ENCODE measurements at places on chromosomes 1 and 21.
A peak's percentile ranks its signal among the peaks of the same experiment; 100 is the strongest.

DNA sequence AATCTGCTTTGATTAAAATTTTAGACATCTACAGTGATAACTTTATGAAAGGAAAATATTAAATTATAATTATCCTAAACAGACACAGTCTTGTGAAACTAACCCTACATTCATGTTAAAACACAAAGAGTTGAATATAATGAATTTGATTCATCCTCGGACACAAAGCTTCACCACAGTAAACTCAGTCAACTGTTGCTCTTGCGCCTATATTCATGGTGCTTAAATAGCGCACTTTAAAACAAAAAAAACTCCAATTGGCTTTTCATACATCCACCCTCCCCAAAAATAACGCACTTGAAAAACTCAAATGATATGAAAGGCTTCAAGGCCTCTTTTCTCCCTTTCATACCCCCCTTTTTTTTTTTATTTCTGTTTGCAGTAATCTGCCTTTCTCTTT is 260.3 kb downstream of the FAF1 start:
- DNase-seq = no peak

GRCh38 chr1:198156111-198156744 is 570 bp upstream of the NEK7 start:
- peak; percentile 85 for DNase-seq

DNA sequence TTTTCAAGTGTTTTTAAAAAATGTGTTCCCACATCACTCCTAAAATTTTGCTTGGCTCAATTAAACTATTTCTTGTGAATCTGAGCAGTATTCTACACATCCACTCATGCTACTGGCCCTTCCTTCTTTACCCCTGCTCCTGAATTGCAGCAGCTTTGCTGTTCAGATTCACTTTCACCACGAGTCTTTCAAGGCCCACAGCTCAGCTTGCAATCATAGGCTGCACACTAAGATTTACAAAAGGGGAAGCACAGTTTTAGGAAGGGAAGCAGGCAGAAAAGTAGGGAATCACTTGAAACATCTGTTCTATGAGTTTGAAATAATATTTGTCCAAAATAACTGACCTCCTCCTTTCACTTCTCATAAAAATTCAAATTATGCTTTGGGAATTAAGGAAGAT is 70.9 kb upstream of the EDEM3 start:
- no peak for DNase-seq

DNA sequence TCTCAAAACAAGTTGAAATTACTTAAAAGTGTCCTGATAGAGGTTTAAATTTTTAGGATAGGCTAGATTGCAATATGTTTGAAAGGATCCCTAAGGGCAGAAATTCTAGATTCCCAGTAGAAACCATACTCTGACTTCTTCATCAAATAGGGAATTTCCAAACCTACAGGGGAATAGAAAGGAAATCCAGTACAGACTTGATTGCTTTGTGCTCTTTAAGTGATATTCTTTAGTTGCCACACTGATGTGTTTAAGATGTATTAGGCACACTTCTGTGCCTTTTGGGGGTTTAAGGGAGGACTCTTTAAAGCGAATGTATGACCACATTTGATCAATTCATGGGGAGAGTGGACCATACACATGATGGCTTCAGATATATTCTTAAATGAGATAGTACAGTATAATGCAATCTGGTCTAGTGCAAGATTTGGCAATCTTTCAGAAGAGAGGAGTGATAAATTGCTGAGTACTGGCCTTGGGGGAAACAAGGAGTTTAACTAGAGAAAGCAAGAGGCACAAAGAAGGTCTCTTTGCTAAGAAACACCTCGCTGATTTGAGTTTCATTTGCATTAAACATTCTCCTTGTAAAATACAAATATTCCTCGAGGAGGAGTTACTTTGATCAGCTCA is 268.8 kb upstream of the NR5A2 start:
- no peak for DNase-seq

DNA sequence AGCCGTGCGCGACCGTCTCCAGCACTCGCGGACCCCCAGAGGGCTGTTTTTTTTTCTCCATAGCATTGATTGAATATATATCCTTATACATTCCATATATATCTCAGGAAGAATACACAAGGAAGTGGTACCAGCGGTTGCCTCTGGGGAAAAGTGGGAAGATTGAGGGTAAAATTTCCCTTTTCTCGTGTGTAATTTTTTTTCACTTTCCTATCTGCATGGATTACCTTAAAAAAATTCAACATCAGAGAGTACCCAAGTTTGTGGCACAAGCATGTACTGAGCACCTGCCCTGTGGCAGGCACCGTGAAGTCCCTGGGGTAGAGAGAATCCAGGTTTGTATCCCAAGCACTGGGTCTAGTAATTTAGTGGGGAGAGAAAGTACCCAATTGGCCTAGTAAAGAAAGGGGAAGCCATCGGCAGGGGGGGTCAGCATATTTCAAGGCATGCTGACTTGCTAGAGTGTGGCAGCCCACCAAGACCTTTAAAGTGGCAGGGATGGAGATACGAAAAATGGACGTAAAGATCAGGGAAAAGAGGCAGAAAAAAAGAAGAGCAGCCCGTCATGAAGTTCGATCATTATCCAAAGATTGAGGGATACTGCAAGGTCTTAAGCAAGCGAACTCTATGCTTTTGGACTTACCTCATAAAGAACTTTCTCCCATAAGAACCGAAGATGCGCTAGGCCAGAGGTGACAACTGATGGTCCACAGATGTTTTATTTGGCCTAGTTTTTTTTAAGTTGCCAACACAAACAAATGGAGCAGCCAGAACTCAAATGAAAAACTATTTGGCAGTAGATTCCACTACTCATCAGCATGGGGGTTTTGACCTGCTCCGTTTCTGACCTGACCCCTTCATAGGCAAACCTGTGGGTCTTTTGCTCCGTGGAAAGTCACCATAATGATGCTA is 1.5 kb upstream of the HMGN1 start:
- DNase-seq = no peak

- DNase-seq = peak; percentile 88
Measured at GRCh38 chr1:39653546-39654031, 14.1 kb upstream of the HEYL start.

DNA sequence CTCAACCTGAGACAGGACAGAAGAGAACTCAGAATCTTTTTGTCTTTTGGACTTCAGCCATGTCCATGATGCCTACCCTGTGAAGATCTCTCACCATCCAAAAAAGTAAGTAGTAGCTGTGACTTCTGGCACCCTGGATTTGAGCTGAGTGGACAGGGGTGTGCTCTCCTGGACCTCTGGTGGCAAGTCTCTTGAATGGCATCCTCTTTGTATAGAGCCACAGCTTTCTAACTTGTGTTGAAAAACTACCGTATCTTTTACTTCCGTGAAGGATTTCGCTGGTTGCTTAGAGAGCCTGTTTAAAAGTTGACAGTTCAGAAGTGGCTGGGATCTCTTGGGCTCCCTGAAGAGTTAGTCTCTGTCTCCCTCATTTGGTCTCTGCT is 1.8 kb downstream of the MFN2 start:
- peak; percentile 58 for DNase-seq

DNA sequence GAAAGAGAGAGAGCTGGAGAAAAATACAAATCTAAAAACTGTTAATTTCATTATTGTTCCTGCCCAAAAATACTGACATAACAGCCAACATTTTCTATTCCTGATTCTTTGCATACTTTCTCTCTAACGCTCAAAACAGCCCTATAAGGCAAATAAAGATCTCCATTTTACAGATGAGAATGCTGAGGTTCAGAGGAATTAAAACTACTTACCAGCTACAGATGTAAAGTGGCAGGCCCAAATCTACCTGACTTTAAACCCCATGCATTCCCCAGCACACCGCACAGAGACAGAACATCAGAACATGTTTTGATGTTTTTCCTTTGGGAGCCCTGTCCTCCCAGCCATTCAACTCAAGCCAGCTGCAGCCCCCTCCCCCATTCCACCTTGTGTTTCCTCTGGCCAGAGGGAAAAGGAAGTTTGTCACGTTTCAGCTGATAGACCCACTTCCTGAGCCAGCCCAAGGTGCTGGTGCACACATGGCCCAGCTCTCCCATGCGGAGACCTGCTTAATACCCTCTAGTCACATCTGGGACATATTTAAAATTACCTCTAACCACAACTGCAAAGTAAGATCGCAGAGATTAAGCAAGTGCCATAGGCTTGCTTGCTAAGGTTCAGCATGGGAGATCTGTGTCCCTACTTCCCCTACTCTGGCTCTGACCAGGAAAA is 133.1 kb upstream of the NFIA start:
- DNase-seq = no peak

DNA sequence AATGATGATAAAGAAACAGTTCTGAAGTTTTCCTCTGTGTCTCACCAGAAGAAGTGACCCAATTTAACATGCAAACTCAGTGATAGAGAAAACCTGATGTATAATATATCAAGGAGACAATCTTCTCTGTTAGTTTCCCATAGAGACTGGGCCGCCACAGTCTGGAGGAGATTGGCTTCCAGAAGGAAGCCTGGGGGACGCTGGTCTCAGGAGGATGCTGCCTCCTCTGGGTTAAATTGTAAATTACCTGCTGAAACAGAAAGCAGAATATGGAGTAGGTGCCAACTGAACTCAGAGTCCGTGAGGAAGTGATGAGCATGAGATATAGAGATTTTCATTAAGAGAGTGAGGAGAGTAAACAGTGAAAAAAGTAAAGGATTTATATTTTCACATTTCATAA is 15.8 kb downstream of the OR14I1 start:
- DNase-seq = no peak

GRCh38 chr21:35954066-35954465 is 106.3 kb downstream of the SETD4 start:
- no peak for DNase-seq

DNA sequence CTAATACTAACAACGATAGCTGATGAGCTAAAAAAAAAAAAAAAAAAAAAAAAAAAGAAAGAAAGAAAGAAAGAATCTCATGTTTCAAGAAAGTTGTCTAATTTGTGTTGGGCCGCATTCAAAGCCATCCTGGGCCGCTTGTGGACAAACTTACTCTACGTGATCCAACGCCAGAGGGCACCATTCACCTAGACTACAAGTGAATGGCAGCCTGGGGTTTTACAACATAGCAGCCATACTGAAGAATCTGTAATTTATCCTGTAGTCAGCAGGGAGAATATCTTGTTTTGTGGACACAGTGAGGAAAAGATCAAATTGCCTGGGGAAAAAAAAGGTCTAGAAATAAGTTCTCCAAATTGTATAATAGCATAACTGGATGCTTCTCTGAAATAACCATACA is 47.0 kb downstream of the CYP2J2 start:
- peak; percentile 88 for DNase-seq

- DNase-seq = no peak
Measured at GRCh38 chr1:69411617-69412016, 156.1 kb upstream of the LRRC7 start.

- peak; percentile 63 for DNase-seq
Measured at GRCh38 chr1:3368711-3369445, 85.6 kb upstream of the ARHGEF16 start.

- DNase-seq = no peak
Measured at GRCh38 chr21:31339721-31340120, 4.3 kb downstream of the TIAM1 start.

GRCh38 chr1:6976044-6976375 is 190.8 kb downstream of the CAMTA1 start:
- DNase-seq = no peak

GRCh38 chr1:229024528-229025130 is 246.3 kb upstream of the RAB4A start:
- DNase-seq = peak; percentile 75

DNA sequence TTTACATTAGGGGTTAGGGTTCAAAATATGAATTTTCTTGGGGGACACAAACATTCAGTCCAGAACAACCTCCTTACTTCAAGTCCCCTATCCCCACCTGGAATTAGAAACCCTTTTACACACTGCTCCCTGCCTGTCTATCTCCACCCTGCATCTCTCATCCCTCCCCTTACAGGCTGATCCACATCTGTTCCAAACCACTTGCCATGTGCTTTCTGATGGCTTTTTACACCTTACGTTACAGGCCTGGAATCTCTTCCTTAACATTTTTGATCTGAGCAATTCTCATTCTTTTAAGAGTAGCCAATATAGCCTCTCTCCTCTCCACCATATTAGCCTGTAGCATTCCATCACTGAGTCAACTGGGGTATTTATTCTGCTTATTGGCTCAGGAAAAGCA is 122.0 kb downstream of the PTBP2 start:
- DNase-seq = no peak

- DNase-seq = peak; percentile 67
Measured at GRCh38 chr1:200429221-200429751, 19.4 kb upstream of the ZNF281 start.

DNA sequence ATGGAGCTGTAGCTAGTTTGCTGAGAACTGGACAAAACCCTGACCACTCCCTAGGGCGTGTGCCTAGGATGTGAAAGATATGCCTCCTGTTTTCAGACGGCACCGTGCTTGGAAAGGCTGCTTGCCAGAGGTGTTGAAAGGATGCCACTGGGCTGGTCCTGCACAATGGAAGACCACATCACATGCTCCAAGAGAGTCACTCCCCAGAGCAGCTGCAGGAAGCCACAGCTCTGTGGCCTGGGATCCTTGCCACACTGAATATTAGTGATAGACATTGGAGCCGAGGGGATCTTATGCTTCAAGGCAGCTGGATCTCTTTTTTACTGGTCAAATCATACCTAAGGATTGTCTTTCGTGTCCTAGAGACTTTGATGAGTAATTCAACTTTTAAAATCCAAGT is 6.6 kb upstream of the APP start:
- no peak for DNase-seq

DNA sequence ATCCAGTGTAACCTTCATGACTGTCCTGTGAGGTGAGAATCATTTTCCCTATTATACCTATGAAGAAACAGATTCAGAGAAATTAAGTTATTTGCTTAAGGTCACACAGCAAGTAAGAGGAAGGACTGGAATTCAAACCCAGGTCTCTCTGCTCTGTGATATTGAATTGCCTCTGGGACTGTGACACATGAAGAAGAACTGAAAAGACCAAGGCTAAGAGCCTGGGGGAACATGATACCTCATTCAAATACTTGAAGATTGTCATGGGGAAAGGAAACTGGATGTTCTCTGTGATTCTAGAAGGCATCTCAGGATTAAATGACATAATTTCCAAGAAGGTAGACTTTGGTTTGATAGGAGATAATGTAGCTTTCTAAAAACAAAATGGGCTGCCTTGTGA is 3.6 kb downstream of the WDTC1 start:
- DNase-seq = no peak

- no peak for DNase-seq
Measured at GRCh38 chr21:35502821-35503220, 453.7 kb upstream of the RUNX1 start.

DNA sequence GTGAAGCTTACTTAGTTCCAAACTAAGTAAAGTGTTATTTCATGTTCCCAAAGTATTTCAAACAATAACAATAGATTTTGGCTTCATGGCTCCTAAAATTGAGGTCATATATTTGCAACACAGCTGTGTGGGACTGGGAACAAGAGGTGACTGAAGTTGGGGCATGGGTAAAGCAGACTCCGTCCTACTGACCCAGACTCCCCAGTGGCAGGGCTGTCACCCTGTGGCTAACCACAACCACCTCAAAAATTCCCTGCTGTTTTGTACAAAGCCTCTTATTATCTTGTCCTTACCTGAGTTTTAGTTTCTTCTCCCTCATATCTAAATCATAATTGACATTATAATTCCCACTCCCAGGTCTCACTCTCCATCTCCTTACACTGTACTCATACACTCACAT is 117.6 kb downstream of the PTGER3 start:
- no peak for DNase-seq

All from adipocyte (in vitro differentiated cells).